ENCODE measurements at places on chromosomes 1 and 21.
A peak's percentile ranks its signal among the peaks of the same experiment; 100 is the strongest.

- DNase-seq: no peak
These were observed 15.7 kb upstream of the H6PD start for GRCh38 chr1:9218917-9219316.

DNA sequence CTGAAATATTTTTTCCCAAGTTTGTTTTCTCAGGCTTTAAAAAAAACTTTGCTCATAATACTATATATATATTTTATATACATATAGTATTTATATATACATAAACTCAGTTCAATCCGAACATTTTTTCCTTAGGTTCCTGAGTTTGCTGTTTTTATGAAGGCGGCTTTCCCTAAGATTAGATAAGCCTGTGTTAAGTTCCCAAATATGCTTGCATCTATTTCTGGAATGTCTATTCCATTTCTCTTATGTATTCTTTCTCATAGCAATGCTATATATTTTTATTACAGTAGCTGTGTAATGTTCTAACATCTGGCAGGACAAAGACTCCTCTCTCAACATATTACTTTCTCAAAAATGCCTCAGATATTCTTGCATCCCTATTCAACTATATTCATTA is 45.9 kb downstream of the ADSS2 start:
- no peak for DNase-seq

GRCh38 chr21:20662514-20662913 is 335.7 kb upstream of the NCAM2 start:
- DNase-seq: no peak

DNA sequence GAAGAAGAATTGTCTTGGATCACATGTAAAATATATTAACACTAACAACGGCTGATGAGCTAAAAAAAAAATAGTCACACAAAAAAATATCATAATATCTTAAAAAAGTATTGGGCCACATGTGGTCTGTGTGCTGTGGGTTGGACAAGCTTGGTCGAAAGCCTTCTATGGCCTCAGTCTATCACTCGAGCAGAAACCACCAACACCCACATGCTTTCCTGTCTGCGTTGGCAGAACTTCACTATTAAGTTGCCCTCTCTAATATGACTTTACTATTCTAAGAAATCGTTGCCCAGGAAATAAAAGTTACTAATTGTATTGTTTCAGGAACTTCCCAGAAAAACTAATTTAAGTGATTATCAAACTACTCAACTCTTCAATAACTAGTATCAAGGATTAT is 28.2 kb upstream of the ETS2 start:
- DNase-seq: no peak

GRCh38 chr1:38581396-38581795 is 278.2 kb downstream of the RRAGC start:
- no peak for DNase-seq

- no peak for DNase-seq
These were observed 3.7 kb upstream of the IGSF3 start for GRCh38 chr1:116671072-116671760.

- DNase-seq: no peak
These were observed 948 bp downstream of the TXLNA start for GRCh38 chr1:32180186-32181060.

GRCh38 chr1:41622859-41623732 is 138.6 kb upstream of the EDN2 start:
- DNase-seq: no peak

DNA sequence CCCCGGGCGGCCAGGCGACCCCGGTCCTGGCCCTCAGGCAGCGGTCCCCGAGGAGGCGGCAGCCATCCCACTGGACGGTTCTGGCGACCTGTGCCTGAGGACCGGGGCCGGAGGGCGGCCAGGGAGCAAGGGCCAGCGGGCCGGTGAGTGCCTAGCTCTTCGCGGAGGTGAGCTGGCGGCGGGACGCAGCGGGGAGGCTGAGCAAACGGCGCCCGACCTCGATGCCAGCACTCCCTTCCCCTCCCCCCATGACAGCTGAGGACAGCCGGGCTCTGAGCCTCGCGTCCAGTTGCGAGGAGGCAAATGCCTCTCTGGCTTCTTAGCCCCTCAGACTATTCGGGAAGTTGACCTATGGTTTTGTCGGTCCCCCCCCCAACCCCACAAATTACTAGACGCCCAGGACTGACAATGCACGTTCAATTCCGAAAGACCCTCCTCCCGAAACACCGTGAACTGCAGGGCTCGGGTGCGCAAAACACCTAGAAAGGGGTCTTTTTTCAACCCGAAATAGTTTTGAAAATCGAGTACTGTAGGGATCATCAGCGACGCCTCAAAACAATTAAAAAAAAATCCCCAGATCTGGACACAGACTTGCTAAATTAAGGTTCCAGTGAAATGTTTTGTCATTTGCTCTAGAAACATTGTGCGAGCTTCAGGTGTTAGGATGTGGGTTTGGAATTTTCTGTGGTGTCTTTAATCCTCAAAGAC is 8.3 kb downstream of the CDKN2C start:
- DNase-seq: no peak

DNA sequence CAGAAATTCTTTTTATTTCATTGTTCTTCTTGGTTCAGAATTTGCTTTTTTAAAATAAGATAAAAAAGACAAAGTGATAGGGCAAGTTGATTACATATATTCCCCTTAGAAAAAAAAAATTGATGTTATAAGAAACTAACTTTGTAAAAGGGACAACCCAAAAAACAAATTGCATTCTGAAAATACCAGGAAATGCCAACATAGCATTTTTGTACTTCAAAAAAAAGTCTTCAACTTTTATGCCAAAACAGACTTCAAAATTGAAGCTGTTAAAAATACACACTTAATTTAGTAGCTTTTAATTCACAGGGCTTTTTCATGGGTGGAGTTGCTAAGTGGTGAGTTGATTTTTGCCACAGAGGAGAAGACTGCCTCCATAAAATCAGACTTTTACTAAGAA is 70.9 kb downstream of the ODF2L start:
- DNase-seq: no peak

GRCh38 chr1:24770881-24771280 is 25.6 kb downstream of the CLIC4 start:
- no peak for DNase-seq

- DNase-seq: no peak
These were observed 179.9 kb downstream of the ADSS2 start for GRCh38 chr1:244271691-244272308.

GRCh38 chr1:25204797-25205480 is 27.4 kb downstream of the SYF2 start:
- DNase-seq: no peak

DNA sequence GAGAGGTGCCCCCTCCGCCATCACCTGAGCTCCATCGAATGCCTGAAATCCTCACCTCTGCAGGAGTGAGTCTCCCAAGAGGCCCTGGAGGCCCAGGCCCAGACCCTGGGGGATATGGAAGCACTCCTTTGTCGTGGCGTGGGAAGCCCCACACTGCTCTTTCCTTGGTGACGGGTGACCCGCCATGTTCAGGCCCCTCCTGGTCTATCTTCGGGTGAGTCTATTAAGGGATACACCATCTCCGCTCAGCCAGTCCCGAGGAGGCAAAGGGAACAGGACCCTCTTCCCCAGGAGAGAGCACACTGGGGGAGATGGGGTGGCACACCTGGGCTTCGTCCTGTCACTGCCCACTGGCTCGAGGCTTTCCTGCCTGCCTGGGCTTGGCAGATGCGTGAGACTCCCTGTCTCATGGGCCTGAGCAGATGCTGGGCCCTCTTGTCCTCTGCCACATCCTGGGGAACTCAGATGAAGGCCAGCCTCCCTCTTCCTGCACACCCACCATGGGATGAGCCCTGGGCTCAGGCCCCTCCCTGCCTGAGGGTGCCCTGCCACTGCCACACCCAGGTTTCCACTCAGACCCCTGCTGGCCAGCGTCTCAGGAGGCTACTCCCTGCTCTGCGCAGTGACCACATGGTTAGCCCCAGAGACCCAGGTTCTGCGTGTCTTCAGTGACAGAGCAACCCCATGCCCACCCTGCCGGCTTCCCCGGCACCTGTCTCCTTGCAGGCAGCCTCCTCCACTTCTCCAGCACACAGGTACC is 3.8 kb upstream of the NPHP4 start:
- no peak for DNase-seq

GRCh38 chr21:36883532-36884486 is 82.7 kb downstream of the HLCS start:
- DNase-seq: no peak

GRCh38 chr1:17875882-17876280 is 120.7 kb downstream of the ACTL8 start:
- DNase-seq: no peak

DNA sequence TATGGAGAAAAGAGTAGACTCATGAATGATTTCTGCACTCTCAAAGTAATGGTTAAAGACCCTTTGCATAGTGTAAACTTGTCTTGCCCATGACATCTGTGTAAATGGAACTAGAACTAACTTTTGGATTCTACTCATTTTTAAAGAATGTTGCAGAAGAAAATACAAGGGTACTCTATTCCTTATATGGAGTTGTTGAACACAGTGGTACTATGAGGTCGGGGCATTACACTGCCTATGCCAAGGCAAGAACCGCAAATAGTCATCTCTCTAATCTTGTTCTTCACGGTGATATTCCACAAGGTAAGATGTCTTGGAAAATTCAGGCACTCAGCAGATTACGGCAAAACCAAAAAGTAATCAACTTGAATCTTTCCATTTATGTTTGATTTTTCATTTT is 19.8 kb downstream of the CCT8 start:
- no peak for DNase-seq

DNA sequence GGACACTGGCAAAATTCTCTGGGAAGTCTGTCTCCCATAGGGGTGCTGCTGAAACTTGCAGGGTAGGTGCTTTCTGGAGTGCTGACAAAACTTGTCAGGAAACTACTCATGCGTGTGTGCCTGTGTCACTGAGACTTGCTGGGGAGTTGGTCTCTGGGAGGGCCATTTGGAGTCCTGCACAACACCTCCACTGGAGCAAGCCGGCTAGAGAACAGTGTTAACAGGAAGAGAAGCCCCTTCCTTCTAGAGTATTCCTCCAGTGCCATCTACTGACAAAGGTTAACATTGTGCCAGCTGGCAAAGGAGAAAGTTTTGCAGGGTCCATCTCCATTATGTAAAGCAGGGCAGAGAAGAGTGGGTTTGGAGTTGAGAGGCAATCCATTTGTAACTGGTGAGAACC is 30.0 kb downstream of the ZMYM4 start:
- DNase-seq: peak; percentile 8

DNA sequence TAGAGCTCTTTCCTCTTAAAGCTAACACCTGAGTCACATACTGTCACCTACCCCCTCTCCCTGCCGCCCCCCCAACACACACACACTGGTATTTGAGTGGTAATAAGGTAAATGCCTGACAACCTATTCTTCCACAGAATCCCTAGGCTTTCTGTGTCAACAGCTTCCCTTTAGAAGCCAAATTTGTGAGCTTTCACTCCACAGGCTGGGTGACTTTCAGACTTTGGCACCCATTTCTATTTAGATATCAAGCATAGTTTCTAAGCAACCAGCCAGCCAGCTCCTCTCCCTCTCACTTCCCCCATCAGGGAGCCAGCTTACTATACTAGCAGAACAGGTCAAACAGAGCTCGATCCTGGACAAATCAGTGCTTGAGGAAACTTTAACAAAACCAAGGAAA is 3.2 kb upstream of the C1orf74 start:
- no peak for DNase-seq

- DNase-seq: no peak
These were observed 574.3 kb upstream of the USP24 start for GRCh38 chr1:55789466-55789865.

GRCh38 chr1:234610061-234610665 is at the start of gene IRF2BP2:
IRF2BP2 (minus strand) TSS chr1:234610178; CDS start chr1:234609494, 684 bp downstream.
- peak; percentile 65 for DNase-seq

GRCh38 chr1:182888736-182889531 is 49.8 kb downstream of the DHX9 start:
- no peak for DNase-seq

- no peak for DNase-seq
These were observed 37.3 kb upstream of the ZNF644 start for GRCh38 chr1:91059157-91059556.

- DNase-seq: no peak
These were observed 65.3 kb downstream of the CD46 start for GRCh38 chr1:207817166-207817565.

DNA sequence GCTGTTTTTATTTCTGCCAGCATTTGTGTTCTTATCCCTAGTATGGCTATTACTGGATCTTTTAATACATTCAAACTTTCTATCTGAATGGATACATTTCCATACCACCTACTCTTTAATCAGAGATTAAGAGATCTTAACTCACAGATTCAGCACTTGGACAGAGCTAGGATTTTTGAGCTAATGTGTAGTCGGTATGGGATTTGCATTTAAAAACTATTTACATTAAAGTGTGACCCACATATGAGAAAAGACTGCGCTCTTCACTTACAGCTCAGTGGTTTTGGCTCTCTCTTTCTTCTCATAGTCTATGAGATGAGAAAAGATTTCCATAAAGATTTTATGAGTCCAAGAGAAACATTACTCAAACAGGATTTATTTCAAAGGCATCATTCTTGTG is 16.4 kb downstream of the HMGB4 start:
- no peak for DNase-seq

GRCh38 chr1:180160357-180160756 is 5.7 kb downstream of the QSOX1 start:
- no peak for DNase-seq

GRCh38 chr1:207243442-207244408 is 77.8 kb upstream of the CD55 start:
- DNase-seq: no peak

GRCh38 chr1:164183854-164184635 is 374.9 kb upstream of the PBX1 start:
- no peak for DNase-seq

DNA sequence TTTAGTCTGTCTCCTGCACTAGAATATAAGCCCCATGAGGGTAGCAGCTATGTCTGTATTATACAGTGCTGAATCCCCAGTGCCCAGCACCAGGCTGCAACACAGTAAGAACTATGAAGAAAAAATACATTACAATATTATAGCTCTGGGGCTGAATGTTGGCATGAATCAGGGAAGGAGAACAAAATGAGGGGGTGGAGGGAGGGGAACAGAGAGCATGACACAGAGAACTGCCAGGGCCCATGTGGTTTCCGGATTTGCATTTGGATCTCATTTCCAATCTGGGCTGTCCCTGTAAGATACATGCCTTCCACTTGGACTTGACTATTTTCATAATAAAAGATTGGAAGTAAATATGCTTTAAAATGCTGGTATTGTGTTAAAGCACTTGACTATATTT is 35.8 kb downstream of the C1orf198 start:
- DNase-seq: no peak

GRCh38 chr1:240193679-240194078 is 102.0 kb downstream of the FMN2 start:
- no peak for DNase-seq

- no peak for DNase-seq
These were observed 67.4 kb upstream of the STUM start for GRCh38 chr1:226481133-226481532.

GRCh38 chr1:90768098-90768497 is 51.0 kb upstream of the BARHL2 start:
- DNase-seq: no peak

All from stimulated activated CD8-positive, alpha-beta memory T cell treated with anti-CD3 and anti-CD28 coated beads, Interleukin-2, amount 100 ng/mL, for 1 hour (primary cell).